Foreskin melanocyte (primary cell): ENCODE measurements at places on chromosomes 4 and X.

DNA sequence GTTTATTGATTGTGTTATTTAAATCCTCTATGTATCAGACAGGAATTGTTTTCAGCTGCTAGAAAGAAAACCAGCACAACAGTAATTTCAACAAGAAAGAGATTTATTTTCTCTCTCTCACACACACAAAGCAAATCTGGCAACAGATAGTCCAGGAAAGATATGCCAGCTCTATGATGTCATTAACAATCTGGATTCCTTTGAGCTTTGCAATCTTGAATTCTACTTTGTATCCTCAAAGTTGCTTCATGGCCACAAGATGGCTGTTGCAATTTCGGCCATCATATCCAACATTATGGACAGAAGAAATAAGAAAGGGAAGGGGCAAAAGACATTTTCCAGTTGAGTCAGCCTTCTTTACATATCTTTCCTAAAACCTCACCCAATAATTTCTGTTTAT is 19.8 kb upstream of the FMR1 start:
- no peak for DNase-seq

DNA sequence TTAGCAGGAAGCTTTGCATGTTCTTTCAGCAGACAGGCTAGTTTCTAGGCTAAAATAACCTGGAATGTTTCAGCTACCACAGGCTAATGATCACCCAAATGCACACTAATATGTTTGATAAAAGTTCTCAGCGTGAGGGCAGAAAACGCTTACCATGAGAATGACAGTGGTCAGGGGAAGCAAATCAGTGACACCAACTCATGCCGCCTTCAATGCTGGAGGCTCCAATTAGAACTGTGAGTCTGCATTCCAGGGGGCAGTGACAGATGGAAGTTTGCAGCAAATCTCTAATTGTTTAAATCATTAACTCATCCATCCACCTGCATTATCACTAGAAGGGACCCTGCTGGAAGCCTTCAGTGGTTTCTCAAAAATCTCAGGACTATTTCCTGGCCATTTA is 43.2 kb downstream of the ANOS1 start:
- DNase-seq: no peak

DNA sequence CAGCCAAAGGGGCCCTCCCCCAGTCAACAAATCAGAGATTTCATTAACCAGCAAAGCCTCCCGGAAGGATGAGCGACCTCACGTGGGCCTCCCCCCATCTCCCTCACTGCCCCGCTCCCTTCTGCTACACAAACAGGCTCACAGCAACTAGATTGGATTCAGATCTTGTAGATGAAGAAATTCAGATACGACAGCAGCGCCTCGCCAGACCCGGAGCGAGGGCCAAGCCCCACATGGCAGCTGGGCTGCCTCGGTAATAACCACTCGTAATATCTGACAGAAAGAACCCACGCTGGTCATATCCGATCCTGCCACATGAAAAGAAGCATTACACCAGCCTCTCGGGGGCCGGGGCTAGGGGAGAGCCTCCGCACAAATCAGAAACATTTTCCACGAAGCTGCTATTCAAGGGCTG is 581.3 kb downstream of the BCOR start:
- DNase-seq: no peak

GRCh38 chr4:168865854-168866253 is 144.2 kb downstream of the CBR4 start:
- no peak for DNase-seq

GRCh38 chrX:29580560-29580959 is 634.8 kb upstream of the MAGEB2 start:
- no peak for DNase-seq

DNA sequence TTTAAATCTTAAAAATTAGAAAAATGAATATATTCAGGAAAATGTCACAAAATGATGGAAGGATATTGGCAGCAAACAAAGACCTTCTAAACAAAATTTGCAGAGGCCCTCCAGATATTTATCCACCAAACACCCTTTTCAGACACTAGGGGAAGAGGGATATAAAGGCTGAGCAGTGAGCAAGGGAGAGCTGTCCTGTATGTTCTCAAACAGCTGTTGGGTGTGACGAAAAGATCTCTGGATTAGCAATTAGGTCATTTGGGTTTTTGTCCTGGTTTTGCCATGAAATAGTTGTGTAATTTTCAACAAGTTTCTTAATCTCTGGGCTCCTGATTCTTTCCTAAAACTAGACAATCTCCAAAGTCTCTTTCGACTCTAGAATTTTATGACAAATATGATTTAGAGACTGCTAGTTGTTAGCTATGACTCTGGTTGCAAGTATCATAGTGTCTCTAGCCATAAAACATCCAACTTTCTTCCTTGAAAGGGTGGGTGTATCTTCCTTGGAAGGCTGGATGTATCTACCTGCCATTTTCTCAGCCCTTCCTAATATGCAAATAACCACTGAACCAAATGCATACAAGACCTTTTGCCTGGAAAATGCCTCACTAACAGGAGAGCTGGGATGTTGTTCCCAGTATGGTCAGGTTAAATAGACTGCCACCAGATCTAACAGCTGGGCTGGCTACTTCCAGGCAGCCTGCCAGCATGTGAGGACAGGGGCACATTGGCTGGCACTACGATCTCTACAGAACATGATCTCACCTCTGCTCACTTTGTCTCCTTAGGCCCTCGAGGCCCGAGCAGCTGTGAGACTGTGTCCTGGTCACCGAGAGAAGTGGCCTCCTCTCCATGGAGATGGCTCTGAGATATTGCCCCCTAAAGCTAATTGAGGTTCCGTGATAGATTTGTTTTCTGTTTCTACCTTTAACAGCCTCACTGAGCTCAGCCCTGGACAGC is 225.5 kb upstream of the JADE1 start:
- no peak for DNase-seq

DNA sequence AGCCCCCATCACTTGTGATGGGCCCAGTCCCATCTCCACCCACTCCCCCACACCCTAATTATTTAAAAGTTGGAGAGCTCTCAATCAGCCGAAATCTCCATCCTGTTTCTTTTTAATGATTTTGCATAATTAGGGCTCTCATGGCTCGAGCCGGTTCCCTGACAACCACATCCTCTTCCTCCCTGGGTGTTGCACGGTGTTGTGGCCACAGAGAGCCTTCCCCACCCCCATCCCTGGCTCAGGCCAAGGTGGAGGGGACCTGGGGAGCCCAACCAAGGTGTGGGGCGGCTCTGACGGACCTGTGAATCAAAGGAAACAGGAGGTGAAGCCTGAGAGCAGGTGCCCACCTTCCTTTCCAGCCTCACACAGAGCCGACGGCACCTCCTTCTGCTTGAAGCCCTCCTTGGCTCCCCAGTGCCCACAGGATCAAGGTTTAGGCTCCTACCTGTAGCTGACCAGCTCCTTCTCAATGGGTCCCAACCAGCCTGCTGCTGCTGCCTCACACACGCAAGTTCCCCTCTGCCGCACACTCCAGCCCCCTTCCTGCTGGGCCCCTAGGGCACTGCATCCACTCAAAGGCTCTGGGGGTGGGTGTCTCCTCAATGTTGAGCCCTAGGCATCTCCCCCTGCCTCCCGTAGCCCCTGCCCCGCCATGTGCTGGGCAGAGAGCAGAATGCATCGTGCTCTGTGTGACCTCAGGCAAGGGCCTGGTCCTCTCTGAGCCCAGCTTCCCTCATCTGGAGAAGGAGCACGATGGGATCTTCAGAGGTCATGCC is 68.7 kb downstream of the WFS1 start:
- no peak for DNase-seq

GRCh38 chr4:113331811-113332210 is 282.4 kb downstream of the ANK2 start:
- DNase-seq: no peak

DNA sequence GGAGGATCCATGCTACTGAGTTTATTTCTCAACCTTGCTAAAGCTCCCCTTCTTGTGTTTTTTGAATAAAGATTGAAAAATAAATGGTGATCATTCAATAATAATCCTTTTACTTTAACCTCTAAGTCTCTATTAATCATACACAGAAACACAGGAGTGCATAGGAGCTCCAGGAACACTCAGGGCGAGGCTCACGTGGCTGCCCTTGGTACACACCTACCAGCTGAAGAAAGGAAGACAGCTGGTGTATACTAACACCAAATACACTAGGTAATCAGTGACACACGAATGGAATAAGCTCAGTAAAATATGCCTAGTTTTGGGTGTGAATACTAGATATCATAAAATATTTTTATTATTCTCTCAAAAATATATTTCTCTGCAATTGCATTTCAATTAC is 26.2 kb downstream of the CCDC149 start:
- no peak for DNase-seq

GRCh38 chr4:109548655-109549054 is 11.4 kb upstream of the MCUB start:
- DNase-seq: peak; percentile 29

DNA sequence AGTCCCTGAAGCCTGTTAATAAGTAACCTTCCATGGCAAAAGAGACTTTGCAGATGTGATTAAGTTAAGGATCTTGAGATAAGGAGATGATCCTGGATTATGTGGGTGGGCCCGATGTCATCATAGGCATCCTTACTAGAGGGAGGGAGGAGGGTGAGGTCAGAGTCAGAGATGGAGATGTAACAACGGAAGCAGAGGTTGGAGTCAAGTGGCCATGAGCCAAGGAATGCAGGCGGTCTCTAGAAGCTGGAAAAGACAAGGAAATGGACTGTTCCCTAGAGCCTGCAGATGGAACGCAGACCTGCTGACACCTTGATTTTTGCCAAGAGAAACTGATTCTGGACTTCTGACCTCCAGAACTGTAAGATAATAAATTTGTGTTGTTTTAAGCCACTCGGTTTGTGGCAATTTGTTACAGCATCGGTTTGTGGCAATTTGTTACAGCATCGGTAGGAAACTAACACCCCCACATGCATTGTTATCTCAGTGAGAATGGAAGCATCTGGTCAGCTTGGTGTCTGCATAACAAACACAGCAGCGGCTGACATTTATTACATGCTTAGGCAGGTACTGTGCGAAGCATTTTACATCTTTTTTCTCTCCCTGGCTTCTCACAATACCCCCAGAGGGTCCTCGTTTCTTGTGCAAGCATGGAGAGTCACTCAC is 55.6 kb downstream of the CLDN34 start:
- DNase-seq: no peak

GRCh38 chr4:31366041-31366440 is 645.9 kb downstream of the PCDH7 start:
- DNase-seq: no peak

- no peak for DNase-seq
Observed at GRCh38 chr4:173264245-173264644, 69.9 kb downstream of the HMGB2 start.

- DNase-seq: no peak
Observed at GRCh38 chr4:10111067-10111801, 5.4 kb downstream of the WDR1 start.

- no peak for DNase-seq
Observed at GRCh38 chrX:94430091-94430490, 756.1 kb downstream of the FAM133A start.

GRCh38 chrX:110180176-110180927 is 137.5 kb downstream of the AMMECR1 start:
- DNase-seq: no peak

GRCh38 chr4:57854748-57855147 is 744.6 kb upstream of the IGFBP7 start:
- no peak for DNase-seq

DNA sequence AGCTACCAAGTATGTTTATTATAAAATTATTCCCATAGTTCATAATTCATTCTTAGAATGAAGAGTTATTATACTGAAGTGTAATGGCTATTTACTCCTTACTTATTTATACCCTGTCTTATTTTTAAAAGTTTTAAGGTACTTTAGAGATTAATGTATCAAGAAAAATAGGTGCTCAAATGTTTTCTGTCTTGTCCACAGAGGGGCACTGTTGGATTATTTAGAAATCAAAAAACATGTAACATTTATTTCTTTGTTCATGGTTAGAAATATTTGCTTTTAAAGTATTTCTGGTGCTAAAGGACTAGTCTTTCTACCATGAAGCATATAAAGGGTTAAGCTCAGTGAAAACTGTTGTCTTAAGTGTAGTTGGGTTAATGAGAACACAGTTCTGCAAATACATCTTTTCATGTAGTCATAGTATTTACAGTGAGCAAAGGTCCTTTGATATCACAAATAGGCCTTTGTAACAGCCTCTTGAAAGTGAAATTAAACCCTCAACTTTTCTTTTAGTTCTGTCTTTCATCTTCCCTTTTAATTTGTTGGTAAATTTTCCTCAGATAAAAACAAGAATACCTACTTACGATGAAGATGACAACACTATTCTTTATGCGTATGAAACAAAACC is 7.7 kb downstream of the SCML1 start:
- DNase-seq: no peak

- DNase-seq: no peak
Observed at GRCh38 chrX:46311581-46312120, 233.6 kb downstream of the ZNF674 start.

DNA sequence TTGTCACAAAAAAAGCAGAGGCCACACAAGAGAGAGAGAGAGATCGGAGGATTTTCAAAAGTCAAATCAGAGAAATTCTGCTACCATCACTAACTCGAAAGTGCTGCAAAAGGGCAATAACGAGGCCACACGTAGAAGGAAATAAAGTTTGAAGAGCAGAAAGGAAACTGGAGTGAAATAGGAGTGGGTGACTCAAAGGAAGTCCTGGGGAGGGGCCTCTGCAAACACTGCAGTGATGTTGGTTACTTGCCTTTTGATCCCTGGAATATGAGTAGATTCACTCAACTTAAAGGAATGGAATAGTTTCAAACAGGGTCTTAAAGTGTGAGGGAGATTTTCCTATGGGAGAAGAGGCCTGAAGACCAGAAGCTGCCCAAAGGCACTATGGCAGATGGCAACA is 663.4 kb upstream of the LCORL start:
- no peak for DNase-seq

DNA sequence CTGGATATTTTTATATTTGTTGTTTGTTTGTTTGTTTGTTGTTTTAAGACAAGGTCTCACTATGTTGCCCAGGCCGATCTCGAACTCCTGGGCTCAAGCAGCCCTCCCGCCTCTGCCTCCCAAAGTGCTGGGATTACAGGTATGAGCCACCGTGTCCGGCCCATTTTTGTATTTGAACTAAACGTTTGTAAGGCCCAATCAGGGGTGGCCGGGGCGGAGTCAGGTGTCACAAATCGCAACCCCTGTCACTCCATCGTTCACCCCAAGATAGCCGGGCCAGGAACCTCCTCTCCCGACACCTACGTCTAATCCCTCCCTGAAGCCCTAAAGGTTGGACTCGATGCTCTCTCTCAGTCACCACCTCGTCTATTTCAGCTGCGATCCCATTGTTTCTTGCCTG is 722 bp upstream of the EFHC2 start:
- DNase-seq: no peak

DNA sequence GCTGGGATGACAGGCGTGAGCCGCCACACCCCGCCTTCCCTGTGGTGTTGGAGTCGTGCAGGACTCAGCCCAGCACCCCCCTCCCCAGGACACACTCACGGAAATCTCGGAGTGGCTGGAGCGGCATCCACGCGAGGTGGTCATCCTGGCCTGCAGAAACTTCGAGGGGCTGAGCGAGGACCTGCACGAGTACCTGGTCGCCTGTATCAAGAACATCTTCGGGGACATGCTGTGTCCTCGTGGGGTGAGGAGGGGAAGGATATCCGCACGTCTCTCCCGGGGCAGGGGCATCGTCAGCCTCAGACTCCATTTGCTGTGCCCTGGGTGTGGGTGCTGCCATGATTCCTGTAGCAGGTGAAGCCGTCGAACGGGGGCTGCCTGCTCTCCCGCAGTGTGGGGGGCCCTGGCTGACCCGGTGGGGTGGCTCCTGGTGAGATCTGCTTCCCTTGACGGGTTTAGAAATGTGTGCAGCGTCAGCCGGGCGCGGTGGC is 10.3 kb downstream of the PLCXD1 start:
- no peak for DNase-seq

GRCh38 chrX:155231163-155231562 is 14.9 kb downstream of the VBP1 start:
- DNase-seq: no peak

- DNase-seq: no peak
Observed at GRCh38 chr4:16083241-16084191, at the start of gene PROM1. Gene PROM1 (minus strand): TSS chr4:16084023. CDS start chr4:16075906, 8,117 bp downstream.
